ENCODE measurements at places on chromosomes 5 and 9.

DNA sequence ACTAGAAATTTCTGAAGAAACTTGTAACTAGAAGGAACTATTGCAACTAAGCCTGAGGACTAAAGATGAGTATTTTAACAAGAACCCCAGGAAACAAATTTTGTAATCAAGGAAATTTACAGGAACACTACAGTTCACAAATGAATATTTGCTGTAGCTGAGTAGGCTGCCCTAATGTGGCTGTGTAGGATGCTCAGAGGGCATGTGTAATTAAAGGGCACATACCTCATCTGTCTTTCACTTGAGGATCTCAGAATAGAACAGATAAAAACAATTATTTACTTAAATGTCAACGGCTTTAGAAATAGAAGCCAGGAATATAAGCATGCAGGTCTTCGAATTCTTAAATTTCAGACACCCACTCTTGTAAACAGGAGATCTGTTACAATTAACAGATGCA, 119.8 kb downstream of the MED27 start:
- H3K27me3 ChIP-seq, result no peaks in the 10 kb centered on the region
- no peak overlapping the region for H3K4me3 ChIP-seq
- DNase-seq, result no peak
- H3K27ac ChIP-seq, result no peak overlapping the region
- peaks cover 8% of the 10 kb centered on the region for H3K36me3 ChIP-seq
- H3K4me1 ChIP-seq, result no peaks in the 10 kb centered on the region

- no peak overlapping the region for H3K27ac ChIP-seq
- no peaks in the 10 kb centered on the region for H3K36me3 ChIP-seq
- no peaks in the 10 kb centered on the region for H3K4me1 ChIP-seq
Observed at GRCh38 chr9:136159851-136160250, 41.2 kb upstream of the TMEM250 start.

- H3K4me1 ChIP-seq, result peaks cover 32% of the 10 kb centered on the region
- H3K27ac ChIP-seq, result no peak overlapping the region
- no peaks in the 10 kb centered on the region for H3K27me3 ChIP-seq
- no peak for DNase-seq
Observed at GRCh38 chr9:20351715-20352114, 270.6 kb downstream of the MLLT3 start.

- no peak for DNase-seq
- H3K27ac ChIP-seq, result no peak overlapping the region
- H3K27me3 ChIP-seq, result peaks cover 2% of the 10 kb centered on the region
- no peak overlapping the region for H3K4me3 ChIP-seq
- H3K36me3 ChIP-seq, result no peaks in the 10 kb centered on the region
Observed at GRCh38 chr5:10157085-10157669, 92.5 kb downstream of the ATPSCKMT start.

GRCh38 chr5:14174230-14174636, 31.1 kb downstream of the TRIO start:
- H3K4me1 ChIP-seq, result no peaks in the 10 kb centered on the region
- no peak overlapping the region for H3K4me3 ChIP-seq
- no peaks in the 10 kb centered on the region for H3K36me3 ChIP-seq
- H3K27me3 ChIP-seq, result peaks cover 8% of the 10 kb centered on the region

DNA sequence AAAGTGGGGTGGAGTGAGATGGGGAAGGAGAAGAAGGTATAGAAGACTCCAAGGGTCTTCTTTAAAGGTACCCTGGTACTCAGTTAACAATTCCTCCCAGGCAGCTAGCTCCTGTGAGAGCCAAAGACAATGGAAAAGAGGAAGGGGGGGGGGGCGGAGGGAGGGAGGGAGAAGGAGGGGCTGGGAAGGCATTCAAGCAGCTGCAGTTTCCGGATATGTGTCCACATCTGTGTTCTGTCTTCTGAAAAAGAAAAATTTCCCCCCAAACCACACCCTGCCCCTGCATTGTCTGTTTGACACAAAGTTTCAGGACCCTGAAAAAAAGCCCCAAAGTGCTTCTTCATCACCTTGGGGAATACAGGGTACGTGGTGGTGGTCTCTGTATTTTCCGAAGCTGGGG, 11.1 kb downstream of the SPRY4 start:
- H3K36me3 ChIP-seq, result no peaks in the 10 kb centered on the region
- peaks cover 8% of the 10 kb centered on the region for H3K4me1 ChIP-seq
- H3K4me3 ChIP-seq, result no peak overlapping the region

GRCh38 chr5:123671042-123671441, 159.1 kb downstream of the CSNK1G3 start:
- no peaks in the 10 kb centered on the region for H3K27me3 ChIP-seq
- no peaks in the 10 kb centered on the region for H3K4me1 ChIP-seq
- no peak overlapping the region for H3K4me3 ChIP-seq
- no peaks in the 10 kb centered on the region for H3K36me3 ChIP-seq
- no peak for DNase-seq

GRCh38 chr9:133775951-133776905, 38.1 kb upstream of the SARDH start:
- H3K27ac ChIP-seq, result no peak overlapping the region
- H3K4me1 ChIP-seq, result no peaks in the 10 kb centered on the region
- no peak for DNase-seq

DNA sequence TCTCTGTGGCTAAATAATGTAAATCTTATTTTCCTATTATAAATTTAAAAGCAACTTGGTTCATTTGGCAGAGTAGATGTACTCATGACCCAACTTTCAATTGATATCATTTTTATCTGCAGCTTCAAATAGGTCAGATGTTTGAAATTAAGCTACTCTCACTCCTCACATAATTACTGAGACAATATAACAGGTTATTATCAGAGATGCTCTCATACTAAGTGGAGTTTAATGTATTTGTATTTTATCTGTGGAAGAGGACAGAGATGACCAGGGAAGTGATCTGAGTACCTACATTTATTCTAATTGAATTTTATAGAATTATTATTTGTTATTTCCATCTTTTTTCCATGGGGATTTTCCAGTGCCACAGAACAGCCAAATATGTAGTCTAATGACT, 177.4 kb upstream of the PRLR start:
- no peak for DNase-seq
- H3K4me3 ChIP-seq, result no peak overlapping the region
- no peaks in the 10 kb centered on the region for H3K36me3 ChIP-seq
- no peak overlapping the region for H3K27ac ChIP-seq
- H3K27me3 ChIP-seq, result no peaks in the 10 kb centered on the region

GRCh38 chr5:94281236-94281801, 337.1 kb downstream of the KIAA0825 start:
- no peak for DNase-seq
- no peak overlapping the region for H3K27ac ChIP-seq
- peaks cover 3% of the 10 kb centered on the region for H3K27me3 ChIP-seq
- no peaks in the 10 kb centered on the region for H3K36me3 ChIP-seq

DNA sequence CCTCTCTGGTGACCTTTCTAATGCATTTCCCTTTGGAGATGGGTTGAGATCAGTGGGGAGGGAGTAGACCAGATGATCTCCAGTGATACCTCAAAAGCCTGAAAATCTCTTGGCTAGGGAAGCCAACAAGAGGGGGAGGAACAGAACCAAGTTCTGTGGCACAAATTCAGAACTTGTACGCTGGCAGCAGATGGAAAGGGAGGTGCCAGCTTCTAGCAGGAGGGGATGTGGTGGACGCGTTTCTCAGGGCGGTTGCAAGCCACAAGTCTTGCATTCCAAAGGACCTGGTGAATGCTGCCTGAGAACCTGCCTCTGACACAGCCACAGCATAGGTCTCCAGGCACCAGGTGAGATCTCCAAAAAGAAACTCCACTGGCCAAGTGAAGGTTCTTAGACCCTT, 13.4 kb downstream of the SLIT3 start:
- H3K27me3 ChIP-seq, result no peaks in the 10 kb centered on the region
- H3K4me3 ChIP-seq, result no peak overlapping the region
- no peak overlapping the region for H3K27ac ChIP-seq
- no peak for DNase-seq
- no peaks in the 10 kb centered on the region for H3K36me3 ChIP-seq
- no peaks in the 10 kb centered on the region for H3K4me1 ChIP-seq

DNA sequence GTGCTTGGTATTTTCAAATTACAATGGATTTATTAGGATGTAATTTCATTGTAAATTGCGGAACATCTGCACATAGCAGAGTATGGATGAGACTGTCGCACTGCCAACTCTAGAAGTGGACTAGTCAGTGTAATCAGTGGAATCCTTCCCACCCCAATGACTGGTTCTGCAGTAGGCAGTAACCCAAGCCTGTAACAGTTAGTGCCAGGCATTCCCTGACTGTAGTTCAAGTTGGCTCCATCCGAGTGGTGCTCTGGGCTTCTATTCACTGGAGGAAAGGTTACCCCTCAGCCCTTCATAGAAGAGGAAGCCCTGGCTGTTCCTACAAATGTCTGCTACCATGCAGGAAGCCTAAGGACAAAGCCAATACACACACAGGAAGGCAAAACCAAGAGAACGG, 23.2 kb downstream of the AK3 start:
- no peak for DNase-seq
- peaks cover 6% of the 10 kb centered on the region for H3K4me1 ChIP-seq
- H3K36me3 ChIP-seq, result peaks cover 52% of the 10 kb centered on the region

DNA sequence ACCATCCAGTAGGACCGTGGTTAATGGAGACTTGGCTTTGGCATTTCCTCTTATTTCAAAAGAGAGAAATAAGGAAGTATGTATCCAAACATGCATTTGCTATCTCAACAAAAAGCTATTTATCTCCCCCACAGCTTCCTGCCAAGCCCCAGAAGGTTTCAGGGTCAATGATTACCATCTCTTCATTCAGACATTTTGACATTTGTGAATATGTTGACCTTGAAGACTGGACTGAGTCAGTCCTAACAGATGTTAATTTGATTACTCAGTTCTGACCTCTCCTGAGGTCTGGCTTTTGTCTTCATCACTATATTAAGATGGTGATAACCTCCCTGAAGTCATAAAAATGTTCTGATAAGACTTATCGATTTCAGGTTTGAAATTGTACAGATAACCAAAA, 479.4 kb downstream of the AGTPBP1 start:
- H3K4me1 ChIP-seq, result peaks cover 4% of the 10 kb centered on the region
- H3K36me3 ChIP-seq, result no peaks in the 10 kb centered on the region
- H3K27me3 ChIP-seq, result no peaks in the 10 kb centered on the region
